ENCODE measurements at places on chromosomes 11 and 22.
A peak's percentile ranks its signal among the peaks of the same experiment; 100 is the strongest.

GRCh38 chr11:76918941-76919386 is 58.2 kb downstream of the ACER3 start:
- no peak for DNase-seq

- DNase-seq = no peak
Observed at GRCh38 chr11:94142308-94143281, 14.0 kb downstream of the PANX1 start.

GRCh38 chr11:111598559-111598958 is 3.7 kb upstream of the SIK2 start:
- DNase-seq = no peak

DNA sequence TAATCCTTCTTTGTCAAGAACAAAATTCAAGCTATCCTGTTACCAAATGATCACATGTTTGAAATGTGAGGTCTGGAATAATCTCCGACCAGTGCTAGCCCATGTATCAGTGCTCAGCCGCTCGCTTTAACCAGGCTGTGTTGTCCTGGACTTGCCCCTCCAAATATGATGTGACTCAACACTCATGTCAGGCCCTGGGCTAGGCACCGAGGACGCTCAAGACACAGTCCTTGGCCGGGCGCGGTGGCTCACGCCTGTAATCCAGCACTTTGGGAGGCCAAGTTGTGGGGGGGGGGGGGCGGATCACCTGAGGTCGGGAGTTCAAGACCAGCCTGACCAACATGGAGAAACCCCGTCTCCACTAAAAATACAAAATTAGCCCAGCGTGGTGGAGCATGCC is 54.1 kb upstream of the WNT7B start:
- DNase-seq = no peak

DNA sequence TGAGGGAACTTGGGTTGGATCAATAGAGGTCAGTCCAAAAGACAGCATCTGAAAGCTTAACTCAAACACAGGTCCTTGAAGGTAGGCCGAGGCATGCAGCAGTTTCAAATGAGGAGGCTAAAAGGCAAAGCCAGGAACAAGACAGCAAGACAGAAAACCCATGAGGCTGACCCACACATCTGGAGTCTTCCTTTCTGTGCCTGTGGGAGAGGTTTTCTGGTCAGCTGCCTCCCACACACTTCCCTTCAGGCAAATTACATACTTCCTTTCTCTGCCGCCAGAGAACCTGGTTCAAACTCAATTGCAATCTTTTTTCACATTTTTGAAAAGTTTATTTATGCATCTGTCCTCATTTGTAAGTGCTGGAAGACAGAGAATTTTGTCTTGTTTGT is 29.8 kb upstream of the CRTAM start:
- DNase-seq = no peak

DNA sequence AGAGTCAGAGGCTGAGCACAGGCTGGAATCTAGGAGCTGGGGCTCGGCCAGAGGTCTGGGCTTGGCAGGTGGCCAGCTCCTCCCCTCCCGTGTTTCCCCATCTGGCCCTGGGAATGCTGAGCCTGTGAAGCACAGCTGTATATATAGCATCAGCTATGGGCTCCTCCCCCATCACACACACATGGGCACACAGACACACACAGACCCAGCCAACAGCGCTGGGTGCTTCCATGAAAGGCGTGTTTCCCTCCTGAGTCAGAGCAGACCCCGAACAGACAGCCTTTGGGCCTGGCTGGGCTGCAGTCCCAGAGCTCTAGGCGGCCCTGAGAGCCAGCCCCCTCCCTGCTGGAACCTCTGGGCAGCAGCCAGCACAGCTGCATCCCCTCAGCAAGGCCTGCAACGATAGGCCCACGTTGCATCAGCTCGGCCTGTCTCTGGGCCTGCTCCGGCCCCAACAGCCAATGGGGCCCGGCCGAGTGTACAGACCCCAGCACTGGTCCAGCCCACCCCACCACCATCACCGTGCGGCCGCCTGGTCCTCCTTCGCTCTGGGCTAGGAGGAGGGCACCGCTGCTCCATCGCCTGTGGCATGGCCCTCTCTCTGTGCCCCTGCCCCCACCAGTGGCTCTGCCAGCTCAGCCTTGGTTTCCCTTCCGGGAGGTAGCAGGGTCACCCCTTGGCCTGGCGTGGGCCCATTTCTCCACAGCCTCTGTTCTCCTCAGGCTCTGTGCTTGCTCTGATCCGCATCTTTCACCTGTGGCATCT is 7.6 kb upstream of the SERPINH1 start:
- DNase-seq = no peak

DNA sequence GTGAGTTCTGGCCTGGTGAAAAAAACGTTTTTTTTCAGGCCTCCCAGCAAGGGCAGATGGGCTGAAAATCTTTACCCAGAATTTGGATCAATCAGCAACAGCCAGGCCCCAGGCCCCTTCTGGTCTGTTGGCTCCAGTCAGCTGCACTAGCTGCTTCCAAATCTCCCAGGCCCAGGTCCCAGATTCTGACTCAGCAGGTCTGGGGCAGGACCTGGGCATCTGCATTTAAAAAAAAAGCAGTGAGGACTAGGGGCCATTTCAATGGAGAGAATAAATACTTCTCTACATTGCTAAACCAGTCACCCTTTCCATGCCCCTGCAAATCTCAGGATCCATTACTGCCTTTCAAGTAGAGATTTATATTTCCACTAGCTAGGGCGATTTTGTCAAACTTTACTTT is 4.3 kb downstream of the SLC15A3 start:
- DNase-seq = no peak

DNA sequence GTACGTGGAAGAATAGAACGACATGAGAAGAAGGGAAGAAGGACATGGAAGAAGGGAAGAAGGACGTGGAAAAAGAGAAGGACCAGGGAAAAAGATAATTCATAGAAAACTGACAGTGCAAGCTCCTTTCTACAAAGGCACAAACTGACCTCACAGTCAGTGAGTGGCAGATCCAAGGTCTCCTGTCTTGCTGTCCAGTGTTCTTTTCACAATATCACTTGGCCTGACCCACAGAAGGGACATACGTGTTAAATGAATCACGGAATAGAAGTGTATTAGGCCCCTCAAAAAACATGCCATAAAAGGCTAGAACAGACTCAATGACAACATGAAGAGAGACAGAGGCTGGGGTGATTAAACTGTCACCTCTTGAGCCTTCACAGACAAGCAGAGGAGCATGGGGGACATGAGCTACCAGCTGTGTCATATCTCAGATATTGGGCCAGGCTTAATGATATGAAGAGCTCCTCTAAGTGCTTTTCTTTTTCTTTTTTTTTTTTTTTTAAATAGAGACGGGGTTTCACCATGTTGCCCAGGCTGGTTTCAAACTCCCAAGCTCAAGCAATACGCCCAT is 4.6 kb downstream of the ASCC2 start:
- DNase-seq = no peak

DNA sequence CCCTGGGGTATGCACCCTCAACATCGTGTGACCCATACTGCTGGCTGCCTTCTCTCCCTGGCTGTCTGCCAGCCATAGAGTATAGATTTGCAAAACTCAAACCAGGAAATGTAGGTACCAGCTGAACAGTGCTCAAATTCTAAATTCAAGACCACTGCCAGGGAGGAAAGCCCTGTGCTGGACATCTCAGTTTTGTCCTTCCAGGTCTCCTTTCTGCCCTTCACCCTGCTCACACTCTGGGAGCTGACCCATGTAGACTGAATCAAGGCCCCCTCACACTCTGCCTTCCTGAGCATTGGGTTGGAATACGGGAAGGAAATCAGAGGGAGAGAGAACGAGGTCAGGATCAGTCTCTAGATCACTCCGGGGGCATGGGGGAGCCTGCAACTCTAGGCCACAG is 12.4 kb upstream of the DRD2 start:
- no peak for DNase-seq

DNA sequence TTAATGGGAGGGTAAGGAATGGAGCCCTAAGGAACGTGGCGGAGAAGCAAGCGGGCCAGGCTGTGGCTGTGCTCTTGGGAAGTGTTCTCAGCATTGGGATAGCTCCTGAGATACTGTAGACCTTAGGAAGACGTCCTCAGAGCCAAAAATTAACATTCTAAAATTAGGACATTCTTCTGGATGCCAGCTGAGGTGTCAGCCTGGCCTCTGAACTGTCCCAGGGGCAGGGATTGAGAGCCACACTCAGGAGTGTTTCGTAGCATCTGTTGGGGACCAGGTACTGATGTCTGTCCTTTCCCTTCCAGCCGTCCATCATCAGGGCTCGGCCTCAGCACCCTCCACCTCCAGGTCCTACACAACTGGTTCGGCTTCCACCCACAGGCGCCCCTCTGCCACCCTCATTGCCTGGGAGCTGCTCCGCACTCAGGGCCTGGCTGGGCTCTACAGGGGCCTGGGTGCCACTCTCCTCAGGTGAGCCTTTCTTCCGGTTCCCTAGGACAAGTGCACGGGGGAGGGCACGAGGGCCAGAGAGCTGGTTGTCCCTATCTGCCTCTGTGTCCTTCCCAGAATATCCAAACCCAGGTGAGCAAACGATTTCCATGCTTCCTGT is 23.6 kb downstream of the SLC25A18 start:
- no peak for DNase-seq

DNA sequence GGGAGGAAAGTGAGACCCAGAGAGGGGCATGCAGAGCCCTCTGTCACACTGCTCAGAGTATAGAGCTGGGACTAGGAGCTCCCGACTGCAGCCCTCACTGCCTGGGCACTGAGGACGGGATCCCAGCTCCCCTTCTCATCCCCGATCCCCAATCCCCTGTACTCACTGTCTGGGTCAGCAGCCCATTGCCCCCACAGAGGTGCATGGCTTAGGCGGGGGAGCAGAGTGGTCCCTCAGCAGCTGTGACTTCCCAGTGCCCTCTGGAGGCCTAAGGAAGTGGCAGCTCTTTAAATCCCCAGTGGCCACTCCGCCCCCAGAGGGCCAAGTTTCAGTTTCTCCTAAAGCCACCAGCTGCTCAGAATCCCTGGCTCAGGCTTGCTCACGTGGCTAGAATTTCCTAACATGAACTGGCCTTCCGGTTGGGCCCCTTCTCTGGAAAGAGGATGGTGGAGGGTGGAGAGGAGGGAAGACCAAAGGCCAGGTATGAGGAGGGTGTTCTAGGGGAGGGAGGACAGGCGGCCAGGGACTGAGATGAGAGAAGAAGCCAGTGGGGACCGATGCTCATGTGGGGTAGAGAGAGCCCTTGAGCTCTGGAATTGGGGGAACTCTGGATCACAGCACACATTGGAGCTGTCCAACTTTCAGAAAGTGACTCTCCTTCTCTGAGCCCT is at the start of gene BATF2:
Gene BATF2, minus strand, starts transcription at position 262 of the 671 bp plus-strand sequence. Its CDS starts 57 bp downstream, at position 205.
- DNase-seq = no peak

DNA sequence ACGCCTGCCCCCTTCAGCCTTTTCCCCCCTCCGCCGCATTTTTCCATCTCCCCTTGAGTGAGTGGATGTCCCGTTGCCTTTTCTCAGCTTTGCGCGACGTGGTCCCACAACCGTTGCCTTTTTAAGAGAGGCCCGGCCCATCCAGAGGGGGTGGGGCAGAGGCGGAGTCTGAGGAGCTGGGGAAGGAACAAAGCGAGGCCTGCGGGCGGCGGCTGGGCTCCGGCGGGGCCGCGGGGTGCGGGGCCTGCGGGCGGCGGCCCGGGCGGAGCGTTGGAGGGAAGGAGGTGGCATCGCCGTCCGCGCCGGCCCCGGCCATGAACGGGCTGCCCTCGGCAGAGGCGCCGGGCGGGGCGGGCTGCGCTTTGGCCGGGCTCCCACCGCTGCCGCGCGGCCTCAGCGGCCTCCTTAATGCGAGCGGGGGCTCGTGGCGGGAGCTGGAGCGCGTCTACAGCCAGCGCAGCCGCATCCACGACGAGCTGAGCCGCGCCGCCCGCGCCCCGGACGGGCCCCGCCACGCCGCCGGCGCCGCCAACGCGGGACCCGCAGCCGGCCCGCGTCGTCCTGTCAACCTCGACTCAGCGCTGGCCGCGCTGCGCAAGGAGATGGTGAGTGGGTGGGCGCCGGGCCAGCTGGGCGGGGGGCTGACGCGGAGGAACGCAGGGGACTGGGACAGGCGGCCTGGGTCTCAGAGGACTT is at the start of gene FAM89B:
Gene FAM89B, plus strand, starts transcription at position 183 of the 696 bp plus-strand sequence. Its CDS starts 132 bp downstream, at position 315.
- peak; percentile 66 for DNase-seq
